ENCODE measurements at places on chromosomes 13 and 19.
A peak's percentile ranks its signal among the peaks of the same experiment; 100 is the strongest.

- DNase-seq: no peak
Observed at GRCh38 chr19:5032101-5032967, 63.4 kb downstream of the KDM4B start.

DNA sequence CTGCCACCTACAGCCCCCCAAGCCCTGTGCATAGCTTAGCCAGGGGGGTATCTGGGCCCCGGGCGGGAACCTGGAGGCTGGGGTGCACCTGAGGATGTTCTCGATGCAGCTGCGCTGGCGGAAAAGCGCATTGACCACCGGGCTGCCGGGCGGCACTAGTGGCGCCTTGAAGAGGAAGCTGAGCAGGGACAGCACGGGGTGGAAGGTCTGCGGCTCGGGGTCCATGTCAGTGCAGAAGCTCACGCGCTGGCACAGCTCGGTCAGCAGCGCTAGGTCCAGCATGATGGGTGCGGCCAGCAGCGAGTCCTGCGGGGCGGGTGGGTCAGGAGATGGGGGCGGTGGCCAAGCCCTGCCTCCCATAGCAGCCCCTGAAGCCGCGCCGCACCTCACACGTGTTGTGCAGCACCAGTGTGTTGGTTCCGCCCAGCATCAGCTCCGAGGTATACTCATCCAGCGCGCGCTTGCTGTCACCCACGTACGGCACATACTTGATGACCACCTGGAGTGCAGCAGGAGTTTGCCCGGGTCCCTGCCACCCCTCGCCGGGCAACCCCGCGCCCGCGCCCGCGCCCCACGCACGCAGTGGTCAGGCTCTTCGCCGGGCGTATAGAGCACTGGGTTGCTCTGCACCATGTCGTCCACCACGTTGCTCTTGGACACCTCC lies 2.6 kb downstream of the ISYNA1 start:
- no peak for DNase-seq

DNA sequence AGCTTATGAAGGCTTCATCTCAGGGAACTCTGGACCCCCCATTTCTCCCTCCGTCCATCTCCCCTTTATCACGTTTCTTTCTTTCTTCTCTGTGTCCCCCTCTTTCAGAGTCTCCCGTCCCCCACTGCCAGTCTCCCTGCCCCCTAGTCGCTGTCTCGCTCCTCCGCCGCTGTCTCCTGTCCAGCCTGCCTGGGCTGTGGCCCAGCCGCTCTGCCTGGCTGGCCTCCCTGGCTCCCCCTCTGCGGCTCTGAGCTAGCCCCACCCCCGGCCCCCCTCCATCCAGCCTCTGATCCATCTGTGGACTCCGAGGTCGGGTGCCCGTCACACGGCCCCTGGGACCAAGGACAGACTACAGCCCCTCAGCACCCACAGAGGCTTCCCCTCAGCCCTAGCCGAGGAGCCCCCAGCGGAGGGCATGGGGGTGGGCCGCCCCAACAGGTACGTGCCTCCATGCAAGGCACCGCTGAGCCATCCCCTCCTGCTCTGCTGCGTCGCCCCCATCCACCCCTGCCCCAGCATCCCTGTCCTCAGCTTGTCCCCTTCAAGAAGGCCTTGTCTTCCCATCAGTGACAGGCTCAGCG lies 1.1 kb upstream of the KCNJ14 start:
- no peak for DNase-seq

- no peak for DNase-seq
Observed at GRCh38 chr19:8703223-8703622, 4.6 kb upstream of the ACTL9 start.

DNA sequence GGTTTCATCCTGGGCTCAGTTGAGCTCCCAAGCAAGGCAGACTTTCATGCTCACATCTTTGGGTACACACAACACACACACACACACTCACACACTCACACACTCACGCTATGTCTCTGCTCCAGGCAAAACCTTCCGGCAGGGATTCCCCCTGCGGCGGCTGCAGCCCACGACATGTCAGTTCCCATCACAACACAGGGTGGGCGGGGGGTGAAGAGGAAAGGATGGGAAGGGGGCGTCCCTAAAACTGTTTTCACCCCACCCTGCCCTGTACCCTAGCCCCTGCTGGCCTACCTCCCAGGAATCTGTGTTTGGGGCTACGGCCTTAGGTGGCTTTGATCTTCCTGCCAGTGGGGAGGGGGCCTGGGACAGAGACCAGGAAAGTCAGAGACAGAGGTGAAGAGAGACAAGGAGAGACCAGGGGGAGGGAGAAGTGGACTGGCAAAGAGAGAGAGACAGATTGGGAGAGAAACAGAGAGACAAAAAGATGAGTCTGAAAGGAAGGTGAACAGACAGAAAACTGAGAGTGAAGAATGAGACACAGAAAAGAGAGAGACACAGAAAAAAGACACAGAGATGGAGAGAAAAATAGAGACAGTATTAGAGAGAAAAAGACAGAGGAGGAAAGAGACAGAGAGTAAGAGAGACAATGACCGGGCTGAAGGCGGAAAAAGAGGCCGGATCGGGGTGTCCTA lies 3.9 kb downstream of the LRFN1 start:
- no peak for DNase-seq

DNA sequence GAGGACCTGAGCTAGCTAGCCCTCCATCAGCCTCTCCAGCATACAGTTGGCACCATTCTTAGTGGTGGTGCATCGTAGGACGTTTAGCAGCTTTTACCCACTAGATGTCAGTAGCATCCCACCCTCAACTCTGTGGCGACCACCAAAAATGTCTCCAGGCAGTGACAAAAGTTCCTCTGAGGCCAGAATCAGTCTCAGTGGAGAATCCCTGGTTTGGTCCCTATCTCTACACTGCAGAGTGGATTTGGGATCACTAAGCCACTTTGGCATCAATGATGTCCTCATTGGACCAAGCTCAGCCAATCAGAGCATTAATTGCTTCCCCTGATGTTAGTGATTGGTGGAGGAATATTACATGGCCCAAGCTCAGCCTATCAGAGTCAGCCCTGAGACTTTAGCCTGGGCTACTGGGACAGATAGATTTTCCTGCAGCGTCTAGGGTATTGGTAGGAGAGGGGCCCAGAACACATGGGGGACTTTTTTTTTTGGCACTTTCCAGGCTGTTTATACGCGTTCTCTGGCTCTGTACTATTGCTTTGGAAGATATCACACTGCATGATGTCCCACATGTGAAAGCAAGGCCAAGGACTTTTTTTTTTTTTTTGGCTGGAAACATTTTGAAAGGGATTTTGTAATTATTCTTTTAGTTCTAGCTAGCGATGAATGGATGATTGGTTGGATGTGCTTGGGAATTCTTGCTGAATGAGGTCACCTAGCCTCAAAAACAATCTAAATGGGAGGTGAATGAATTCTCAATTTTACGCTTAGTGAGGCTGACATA lies 7.0 kb downstream of the TMEM221 start:
- DNase-seq: peak; percentile 27

GRCh38 chr19:47226426-47227351 lies 4.3 kb downstream of the BBC3 start:
- DNase-seq: peak; percentile 83

- peak; percentile 29 for DNase-seq
Observed at GRCh38 chr19:48190288-48190884, 19.9 kb downstream of the ZSWIM9 start.

DNA sequence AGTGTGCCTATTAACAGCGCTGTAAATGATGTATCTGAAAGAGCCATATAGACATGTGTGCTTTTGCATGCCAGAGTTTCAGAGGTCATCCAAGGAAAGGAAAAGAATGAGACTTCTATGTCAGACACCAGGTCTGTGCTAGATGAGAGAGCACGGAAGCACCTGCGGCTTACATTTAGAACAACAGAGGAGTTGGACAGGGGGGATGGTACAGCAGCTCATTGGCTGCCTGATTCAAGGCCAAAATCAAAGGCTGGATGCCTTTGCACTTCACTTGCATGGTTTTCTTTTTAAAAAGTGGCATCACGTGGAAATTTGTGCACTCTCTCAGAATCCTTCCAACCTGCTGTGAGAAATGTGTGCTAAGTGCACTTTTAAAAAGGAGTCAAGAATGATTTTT lies 32.8 kb upstream of the AMER2 start:
- no peak for DNase-seq

DNA sequence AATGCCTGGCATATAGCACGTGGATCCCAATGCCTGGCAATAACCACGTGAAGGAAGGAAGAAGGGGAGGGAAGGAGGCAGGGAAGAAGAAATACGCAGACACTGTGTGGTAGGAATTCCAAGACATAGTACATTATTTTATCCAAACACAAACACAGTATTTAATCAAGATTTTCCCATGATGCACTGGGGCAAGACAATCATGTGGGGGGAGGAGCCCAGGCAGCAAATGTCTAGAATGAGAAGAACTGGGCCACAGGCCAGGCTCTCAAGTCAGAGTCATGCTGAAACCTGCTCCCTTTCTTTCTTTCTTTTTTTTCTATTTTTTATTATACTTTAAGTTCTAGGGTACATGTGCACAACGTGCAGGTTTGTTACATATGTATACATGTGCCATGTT lies 717.9 kb downstream of the UQCRFS1 start:
- no peak for DNase-seq

- no peak for DNase-seq
Observed at GRCh38 chr19:33670398-33670797, 48.6 kb downstream of the CHST8 start.

DNA sequence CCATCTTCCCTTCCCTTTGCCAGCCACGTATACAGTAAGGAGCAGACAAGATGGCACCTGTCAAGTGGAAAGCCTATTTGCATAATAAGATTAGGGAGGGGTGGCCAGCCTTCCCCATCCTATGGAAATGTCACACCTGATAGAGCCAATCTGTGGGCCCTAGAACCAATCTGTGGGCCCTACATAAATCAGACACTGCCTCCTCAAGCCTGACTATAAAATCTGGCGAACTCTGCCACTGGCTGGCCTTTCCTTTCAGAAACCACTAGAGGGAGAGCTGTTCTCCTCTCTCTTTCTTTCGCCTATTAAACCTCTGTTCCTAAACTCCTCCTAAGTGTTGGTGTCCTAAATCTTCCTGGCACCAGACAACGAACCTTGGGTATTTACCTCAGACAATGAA lies 231.5 kb upstream of the KLHL1 start:
- DNase-seq: no peak

DNA sequence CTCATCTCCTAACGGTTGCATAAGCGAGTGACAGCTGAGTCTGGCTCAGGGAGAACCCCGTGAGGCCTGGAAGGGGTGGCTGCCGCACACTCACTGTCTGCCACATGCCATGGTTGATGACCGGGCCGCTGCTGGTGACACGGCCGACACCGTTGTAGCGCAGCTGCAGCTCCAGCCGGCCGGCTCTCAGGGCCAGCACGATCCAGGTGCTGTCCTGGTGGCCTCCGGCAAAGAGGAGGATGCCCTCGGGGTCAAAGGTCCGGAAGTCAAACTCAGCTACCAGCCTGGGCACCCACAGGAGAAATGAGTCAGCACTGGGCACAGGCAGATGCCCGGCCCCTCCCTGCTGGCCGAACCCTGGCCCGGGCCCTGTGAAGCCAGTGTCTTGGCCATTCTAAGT lies 31.7 kb downstream of the GAS6 start:
- no peak for DNase-seq

DNA sequence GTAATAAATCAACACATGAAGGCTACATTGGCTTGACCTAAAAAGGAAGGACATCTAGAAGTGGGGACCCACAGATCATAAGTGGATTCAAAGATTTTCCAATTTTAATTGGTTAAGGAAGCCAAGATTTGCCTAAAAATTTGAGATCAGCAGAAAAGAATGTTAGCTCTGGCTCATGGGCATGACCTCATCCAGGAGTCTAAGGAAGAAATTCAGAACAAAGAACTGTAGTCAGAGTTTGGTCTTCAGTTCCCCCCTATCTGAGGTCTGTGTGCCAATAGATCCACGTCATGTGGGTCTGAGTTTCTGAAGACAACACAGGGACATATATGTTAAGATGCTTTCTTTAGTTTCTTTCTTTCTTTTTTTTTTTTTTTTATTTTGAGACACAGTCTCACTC lies 648.8 kb upstream of the SPRY2 start:
- no peak for DNase-seq

DNA sequence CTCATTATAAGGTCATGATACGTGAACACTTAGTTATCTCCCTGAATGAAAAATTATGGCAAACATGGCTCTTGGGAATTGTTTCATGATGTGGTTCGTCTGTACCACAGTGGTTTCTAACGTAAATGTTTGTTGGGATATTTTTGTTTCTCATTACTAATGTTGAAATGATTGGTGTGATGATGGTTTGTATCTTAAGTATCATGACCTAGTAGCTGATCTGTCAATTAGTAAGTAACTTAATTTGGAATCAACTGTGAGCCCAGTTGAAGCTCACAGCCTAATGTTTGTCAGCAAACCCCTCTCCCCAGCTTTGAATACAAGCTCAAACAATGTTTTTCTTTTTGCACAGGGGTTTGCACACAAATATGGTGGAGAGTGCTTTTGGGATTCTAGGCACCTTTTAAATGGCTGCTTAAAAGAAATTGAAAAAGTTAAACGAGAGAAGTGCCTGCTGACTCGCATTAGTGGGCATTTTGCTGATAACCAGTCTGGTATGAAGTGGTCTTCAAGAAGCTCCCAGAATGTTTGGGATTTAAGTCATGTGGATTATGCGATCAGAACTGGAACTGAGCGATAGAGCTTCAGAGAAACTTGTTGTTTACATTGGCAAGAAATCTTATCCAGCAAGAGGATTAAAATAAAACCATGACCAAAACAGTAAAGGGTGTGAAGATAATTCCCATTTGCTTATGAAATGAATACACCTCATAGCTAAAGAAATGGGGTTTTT lies 68.2 kb downstream of the LMO7 start:
- DNase-seq: no peak

- peak; percentile 84 for DNase-seq
Observed at GRCh38 chr13:60396783-60397703, at the start of gene TDRD3. TDRD3 (plus strand) TSS chr13:60397220; CDS start chr13:60397365, 145 bp downstream.

- DNase-seq: no peak
Observed at GRCh38 chr19:54573330-54573872, at the start of gene LILRA2. LILRA2 (plus strand) TSS chr19:54573790; CDS start chr19:54573879, 89 bp downstream.

- DNase-seq: no peak
Observed at GRCh38 chr19:40512473-40513344, 45.9 kb downstream of the SPTBN4 start.

GRCh38 chr19:45172611-45173208 lies 5.3 kb downstream of the TRAPPC6A start:
- DNase-seq: no peak

GRCh38 chr13:27372896-27373295 lies 51.5 kb upstream of the GTF3A start:
- no peak for DNase-seq

DNA sequence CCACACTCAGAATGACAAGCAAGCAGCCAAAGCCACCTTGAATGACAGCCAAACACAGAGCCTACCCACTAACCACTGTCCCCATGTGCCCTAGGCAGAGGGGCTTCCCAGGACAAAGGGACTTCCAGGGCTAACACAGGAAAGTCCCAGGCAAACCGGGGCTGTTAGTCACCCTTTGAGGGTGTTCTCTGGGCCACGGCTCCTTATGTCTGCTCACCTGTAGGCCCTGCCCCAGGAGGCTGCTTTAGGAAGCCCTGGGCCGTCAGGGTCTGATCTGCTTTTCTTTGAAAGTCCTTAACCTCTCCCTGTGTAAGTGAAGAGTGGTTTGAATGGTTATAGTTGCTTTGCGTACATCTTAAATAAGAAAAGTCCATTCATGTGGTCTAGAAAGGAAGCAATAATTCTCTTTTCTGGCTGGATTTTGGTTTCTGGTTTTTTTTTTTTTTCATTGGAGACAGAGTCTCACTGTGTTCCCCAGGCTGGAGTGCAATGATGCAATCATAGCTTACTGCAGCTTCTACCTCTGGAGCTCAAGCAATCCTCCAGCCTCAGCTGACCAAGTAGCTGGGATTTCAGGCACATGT lies 161.4 kb downstream of the EFNB2 start:
- DNase-seq: no peak

Data from CD4-positive, alpha-beta T cell treated with Interleukin-17A for 1 hour (primary cell).